ENCODE measurements at places on chromosomes 16 and 17.

DNA sequence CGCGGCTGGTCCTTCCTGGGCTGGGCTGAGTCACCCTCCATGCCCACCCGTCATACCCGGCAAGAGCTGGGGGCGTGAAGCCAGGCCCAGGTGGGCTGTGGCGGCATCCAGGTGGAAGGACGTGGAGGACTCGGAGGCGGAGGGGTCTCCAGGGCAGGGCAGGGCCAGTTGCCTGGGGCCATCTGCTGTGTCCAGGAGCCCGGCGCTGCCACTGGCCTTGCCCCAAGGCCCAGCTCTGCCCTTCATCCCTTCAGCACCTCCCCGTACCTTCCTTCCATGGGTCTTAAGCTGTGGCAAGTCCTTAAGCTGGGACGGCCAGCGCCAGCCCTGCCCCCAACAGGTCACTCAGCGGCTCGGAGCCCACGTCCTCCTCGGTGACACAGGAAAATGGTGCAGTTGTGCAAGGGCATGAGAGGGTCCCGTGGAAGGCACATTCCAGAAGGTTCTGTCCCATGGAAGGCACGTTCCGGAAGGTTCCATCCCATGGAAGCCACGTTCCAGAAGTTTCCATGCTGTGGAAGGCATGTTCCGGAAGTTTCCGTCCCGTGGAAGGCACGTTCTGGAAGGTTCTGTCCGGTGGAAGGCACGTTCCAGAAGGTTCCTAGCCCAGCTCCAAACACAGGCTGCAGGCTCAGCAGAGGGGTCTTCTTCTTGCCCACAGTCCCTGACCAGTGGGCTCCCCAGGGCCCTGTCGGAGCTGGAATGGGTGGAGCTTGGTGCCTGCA lies 10.4 kb upstream of the CDH15 start:
- DNase-seq = peak; percentile 79

DNA sequence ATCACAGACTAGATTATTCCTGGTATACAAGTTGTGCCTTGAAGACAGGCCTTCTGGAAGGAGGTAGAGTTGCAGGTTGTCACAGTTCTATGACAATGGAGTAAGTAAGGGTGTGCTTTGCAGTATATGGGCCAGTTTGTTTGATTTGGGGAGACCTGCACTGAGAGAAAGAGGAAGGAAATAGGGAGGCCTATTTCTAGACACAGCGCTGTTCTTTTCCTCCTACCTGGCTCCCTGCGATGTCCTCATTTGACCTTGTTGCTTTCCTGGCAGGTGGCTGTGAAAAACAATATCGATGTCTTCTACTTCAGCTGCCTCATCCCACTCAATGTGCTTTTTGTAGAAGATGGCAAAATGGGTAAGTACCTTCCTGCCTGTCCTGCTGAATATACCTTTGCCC lies 22.5 kb upstream of the RASL10B start:
- no peak for DNase-seq

GRCh38 chr17:10032118-10032852 lies 127.2 kb upstream of the RCVRN start:
- no peak for DNase-seq

GRCh38 chr16:89370081-89370511 lies 120.3 kb downstream of the ANKRD11 start:
- no peak for DNase-seq

- no peak for DNase-seq
These were observed 57.0 kb downstream of the PITPNC1 start for GRCh38 chr17:67434061-67434525.

DNA sequence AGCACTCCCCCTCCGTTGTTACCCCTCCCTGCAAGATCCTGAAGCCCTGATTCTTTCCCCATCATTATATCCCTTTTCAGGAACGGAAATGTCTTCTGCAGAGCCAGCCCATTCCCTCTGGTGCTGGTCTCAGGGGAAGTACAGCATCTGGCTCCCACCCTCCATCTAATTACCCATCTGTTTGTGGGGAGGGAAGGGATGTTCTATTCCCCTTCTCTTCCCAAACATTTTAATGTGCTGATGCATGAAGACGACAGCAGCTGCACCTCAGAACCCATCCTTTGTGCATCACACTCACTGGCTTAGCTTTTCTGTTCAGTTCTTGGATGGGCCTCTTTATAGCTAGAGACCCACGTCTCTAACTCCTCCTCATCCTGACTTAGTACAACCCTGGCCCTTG lies 367.2 kb downstream of the CDH13 start:
- no peak for DNase-seq

DNA sequence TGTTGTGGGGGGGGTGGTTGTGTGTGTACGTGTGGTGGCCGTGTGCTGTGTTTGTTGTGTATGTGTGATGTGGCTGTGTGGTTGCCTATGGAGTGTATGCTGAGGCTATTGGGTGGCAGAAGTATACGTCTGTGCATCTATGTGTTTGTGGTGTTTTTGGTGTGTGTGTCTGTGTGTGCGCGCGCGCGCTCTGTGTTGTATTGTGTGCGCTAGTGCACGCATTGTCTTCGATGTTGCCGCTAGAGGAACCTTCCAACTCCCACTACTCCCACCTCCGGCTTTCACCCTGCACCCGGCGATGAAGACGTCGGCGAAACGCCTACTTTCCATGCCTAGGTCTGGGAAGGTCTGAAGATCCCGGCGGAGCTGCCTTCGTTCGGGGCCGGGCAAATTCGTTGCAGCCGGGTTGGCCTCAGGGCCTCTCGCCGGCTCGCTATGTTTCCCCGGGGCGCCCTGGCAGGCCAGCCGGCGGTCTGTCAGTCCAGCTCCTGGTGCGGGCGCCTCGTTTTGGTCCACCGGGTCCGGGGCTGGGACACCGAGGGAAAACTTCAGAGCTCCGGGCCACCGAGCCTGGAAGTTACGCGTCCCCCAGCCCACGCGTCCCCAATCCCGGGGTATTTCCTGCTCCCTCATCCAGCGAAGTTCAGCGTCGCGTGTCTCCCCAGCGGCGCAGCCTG lies 5.2 kb upstream of the DLX4 start:
- no peak for DNase-seq

GRCh38 chr17:5773816-5774360 lies 189.6 kb upstream of the NLRP1 start:
- DNase-seq = no peak

- no peak for DNase-seq
These were observed 113.3 kb downstream of the UTP18 start for GRCh38 chr17:51373489-51374152.

GRCh38 chr16:11639925-11640899 lies 28.0 kb upstream of the SNN start:
- peak; percentile 92 for DNase-seq

DNA sequence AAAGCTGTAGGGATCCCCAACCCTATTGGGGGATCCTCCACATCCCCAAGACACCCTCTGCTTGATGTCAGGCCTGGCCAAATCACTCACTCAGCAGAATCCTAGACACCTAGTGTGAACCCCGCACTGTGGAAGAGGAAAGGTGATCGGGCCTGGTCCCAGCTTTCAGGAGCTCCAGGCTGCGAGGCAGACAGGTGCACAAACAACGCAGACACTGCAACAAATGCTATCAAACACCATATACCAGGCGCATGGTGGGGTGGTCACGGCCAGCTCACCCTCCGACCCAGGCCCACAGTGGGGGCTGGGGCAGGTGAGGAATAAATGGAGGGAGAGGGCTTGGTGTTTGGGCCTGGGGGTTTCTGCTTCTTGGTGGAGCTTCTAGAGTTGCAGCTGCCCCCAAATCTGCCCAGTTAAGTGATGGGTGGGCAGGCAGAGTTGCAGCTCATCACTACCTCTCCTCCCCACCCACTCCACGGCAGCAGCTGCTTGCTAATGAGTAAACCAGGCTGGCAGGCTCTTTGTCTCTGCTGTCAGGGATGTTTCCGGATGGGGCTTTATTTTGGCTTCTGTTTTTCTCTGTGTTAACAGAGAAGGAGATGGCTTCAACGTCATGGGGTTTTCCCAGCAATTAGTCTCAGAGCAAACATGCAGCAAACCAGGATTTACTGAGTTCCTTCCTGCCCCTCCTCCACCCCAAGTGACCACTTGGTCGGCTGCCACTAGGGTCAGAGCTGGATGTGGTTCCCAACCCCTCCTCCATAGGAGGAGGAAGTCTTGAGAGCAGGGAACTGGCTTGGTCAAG lies 46.6 kb downstream of the PECAM1 start:
- peak; percentile 43 for DNase-seq

DNA sequence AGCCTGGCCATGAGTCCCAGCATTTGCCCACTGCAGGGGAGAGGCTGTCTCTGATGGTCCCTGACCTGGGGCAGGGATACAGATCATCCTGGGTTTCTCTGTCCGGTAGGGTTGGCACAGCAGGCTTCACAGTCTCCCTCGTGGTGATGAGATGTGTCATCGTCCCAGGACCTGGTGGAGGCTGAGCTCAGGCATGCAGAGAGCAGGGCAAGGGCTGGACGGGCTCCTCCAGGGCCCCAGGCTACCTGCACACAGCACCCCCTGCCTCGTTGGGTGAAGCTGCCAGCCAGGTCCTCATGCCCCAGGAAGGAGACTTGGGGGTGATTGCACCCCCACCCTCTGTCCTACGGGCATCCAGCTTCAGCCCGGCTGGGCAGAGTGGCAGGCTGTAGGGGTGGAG lies 155.8 kb upstream of the GSE1 start:
- no peak for DNase-seq

GRCh38 chr17:48532261-48532660 lies 1.4 kb upstream of the HOXB1 start:
- DNase-seq = no peak

GRCh38 chr17:77424585-77425344 lies 284.0 kb downstream of the SEC14L1 start:
- peak; percentile 92 for DNase-seq

DNA sequence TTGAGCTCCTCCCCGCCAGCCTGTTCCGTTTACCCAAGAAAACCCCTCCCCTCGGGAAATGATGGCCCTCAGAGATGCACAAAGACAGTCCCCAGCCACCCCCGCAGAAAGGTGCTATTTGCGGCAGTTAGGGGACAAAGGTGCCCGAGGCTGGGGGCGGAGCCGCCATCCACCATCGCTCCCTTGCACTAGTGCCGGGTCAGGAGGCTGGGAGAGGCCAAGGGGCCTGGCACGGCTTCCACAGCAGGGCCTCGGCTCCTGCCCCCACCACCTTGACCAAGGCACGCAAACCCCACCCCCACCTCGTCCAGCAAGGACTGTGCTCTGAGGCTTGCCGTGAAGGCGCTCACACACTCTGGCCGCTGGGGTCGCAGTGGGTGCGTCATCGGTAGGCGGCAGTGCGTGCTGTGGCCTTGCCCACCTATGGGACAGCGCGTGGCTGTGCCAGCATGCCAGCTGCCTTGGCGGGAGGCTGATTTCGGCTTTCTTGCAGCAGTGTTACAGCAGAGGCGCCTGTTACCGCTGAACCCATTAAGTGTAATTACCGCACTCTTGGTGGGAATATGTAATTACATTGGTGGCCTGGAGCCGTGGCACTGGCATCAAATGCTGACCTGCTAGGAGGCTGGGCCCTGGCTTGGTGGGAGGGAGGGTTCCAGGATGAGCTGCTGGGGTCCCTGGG lies 31.8 kb downstream of the TPSG1 start:
- no peak for DNase-seq

DNA sequence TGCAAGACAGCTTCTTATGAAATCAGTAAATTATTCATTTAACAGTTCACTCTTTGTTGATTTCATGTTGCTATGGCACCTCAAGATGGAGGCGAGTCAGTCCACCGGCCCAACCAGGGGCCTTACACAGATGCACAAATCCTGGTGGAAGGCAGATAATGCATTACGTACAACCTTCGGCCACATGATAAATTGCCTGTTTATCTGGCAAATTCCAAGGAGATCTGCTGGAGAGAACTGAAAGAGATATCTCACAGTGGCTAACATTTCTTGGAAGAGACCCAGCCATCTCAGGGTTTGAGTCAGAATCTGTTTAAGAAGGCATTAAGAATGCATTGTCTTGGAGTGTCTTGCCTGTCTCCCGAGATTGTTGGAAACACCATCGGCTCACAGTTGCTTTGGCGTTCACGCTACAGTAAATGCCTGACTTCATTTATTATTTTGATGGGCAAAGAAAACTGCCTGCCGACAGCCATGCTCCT lies 225.6 kb downstream of the MSI2 start:
- no peak for DNase-seq

GRCh38 chr17:70661342-70662222 lies 492.2 kb downstream of the KCNJ2 start:
- DNase-seq = no peak

DNA sequence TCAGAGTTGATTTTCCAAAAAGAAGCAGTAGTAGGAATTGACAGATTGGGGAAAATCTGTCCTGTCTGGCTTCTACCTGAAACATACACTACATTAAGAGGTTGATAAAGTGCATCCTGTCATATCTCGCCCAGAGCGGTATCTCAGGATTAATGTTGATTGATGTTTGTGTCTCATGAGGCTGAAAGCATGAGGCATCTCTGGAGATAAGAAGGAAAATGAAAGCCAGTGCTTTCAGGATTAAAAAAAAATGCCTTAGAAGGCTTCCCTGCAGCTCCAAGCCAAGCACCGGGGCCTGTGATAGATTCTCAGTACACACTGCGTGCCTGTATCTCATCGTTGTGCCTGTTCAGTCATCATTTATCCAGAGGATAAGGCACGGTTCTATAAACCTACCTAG lies 26.4 kb upstream of the CD300E start:
- no peak for DNase-seq

DNA sequence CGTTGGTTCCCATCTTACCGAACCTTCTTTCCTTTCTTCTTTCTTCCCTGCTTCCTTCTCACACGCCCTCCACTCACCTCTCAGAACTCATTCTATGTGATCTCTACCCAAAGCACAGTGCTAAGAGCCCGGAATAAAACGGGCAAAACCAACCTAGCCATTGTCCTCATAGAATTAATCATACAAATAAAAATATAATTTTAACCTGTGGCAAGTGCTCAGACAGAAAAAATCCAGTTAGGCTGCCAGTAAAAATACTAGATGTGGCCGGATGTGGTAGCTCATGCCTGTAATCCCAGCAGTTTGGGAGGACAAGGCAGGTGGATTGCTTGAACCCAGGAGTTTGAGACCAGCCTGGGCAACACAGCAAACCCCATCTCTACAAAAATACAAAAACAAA lies 27.0 kb downstream of the BMERB1 start:
- no peak for DNase-seq

GRCh38 chr17:80630560-80631120 lies 86.0 kb downstream of the RPTOR start:
- no peak for DNase-seq

DNA sequence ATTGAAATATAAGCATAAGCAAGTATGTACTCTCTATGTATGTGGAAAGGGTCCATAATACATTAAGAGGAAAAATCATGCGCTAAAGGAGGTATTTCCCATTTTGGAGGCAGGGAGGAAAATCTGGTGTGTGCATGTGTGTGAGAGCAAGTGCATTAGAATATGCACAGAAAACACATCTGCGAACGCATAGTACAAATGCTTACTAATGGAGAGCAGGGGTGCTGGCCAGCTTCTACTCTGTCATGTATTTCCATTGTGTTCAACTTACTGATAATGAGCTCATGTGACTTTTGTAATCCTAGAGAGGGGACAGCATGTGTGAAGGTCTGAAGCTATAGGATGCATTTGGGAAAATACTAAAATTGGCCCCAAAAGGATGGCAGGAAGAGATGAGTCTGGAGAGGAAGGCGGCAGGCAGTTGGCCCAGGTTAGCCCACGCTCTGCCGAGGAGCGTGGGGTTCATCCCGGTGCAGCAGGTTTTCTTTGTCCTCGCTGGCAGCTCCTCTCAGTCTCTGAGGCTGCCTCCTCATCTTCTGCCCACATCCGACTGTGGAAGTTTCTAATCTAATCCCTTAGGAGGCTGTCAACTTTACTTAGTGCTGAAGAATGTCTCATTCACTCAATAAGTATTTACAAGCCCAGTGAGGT lies 17.8 kb upstream of the KSR1 start:
- no peak for DNase-seq
